Activated T-cell treated with anti-CD3 and anti-CD28 coated beads, Interleukin-2, amount 50 U/mL, for 4 hours (primary cell): ENCODE measurements at places on chromosomes 7 and 10. TPM values are rescaled to one million over a fixed set of nuclear protein-coding genes. Genes with fewer than 3 reads are reported as not detected.

- no peak for DNase-seq
Observed at GRCh38 chr10:38093816-38094157, 350 bp upstream of the ZNF37A start.

- no peak for DNase-seq
Observed at GRCh38 chr10:76080991-76081390, 649.6 kb downstream of the LRMDA start.

DNA sequence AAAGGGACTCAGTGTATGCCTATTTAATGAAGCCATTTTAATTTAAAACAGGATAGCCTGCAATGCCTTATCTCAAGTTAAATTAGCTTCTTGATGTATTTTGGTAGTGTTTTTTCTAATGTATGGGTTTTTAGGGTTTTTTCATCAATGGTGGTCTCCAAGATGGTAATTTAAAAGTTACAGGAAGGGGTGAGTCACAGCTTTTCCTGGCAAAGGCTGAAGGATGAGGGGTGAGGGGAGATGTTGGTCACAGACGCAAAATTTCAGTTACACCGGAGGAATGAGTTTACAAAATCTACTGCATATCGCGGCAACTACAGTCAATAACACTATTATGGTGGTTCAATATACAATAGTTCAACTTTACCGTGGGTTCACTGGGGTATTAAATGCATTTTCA, 31.6 kb downstream of the CCDC3 start:
- no peak for DNase-seq

DNA sequence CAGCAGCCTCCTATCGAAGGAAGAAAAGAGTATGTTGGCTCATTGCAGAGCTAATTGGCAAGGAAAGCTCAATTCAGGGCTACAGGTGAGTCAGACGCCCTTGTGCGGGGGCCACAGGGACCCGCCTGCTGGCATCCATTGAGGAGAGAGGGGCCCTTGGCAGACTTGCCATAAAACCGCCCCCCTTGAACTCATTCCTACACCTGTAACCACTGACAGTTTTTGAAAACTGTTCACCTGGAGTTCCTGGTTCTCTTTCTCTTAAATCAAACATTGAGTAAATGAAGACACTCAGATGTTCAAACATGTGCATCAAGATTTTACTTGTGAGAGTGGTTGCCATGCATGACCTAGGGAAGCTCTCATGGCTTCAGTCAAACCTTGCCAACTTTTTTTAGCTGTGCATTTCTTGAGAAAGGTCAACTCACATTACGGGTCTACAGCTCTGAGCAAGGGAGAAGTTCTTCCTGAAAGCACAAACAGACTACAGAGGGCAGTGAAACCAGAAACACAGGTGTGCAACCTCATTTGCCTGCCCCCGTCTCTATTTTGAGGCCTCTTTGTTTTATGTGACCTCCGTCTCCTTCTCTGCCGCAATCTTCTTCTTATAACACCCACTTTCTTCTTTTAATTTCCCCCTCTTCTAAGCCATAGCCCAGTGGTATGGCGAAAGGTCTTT, 87.8 kb downstream of the TBXAS1 start:
- DNase-seq, result no peak

DNA sequence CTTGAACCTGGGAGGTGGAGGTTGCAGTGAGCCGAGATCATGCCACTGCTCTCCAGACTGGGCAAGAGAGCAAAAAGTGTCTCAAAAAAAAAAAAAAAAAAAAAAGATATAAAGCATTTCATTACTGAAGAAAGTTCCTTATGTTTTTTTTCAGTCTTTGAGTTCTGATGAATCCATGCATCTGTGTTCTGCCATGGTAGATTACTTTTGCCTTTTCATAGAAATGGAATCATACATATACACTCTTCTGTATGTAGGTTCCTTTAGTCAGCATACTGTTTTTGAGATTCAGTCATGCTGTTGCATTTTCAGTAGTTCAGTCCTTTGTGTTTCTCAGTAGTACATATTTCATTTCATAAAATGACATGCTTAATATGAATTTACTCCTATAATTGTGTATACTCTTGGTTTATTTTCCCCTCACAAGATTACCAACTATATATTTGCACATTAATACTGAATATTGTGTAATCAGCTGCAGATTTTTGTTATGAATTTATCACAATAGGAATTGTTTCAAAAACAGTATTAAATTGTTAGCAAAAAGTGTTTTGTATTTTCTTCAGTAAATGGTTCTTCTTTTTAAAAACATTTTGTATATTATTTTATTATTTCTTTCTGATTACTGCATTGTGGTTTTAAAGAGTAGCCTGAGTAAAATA, 2.8 kb upstream of the ZNF777 start:
- DNase-seq, result no peak

- no peak for DNase-seq
Observed at GRCh38 chr7:95669513-95669912, 73.2 kb upstream of the PDK4 start.

DNA sequence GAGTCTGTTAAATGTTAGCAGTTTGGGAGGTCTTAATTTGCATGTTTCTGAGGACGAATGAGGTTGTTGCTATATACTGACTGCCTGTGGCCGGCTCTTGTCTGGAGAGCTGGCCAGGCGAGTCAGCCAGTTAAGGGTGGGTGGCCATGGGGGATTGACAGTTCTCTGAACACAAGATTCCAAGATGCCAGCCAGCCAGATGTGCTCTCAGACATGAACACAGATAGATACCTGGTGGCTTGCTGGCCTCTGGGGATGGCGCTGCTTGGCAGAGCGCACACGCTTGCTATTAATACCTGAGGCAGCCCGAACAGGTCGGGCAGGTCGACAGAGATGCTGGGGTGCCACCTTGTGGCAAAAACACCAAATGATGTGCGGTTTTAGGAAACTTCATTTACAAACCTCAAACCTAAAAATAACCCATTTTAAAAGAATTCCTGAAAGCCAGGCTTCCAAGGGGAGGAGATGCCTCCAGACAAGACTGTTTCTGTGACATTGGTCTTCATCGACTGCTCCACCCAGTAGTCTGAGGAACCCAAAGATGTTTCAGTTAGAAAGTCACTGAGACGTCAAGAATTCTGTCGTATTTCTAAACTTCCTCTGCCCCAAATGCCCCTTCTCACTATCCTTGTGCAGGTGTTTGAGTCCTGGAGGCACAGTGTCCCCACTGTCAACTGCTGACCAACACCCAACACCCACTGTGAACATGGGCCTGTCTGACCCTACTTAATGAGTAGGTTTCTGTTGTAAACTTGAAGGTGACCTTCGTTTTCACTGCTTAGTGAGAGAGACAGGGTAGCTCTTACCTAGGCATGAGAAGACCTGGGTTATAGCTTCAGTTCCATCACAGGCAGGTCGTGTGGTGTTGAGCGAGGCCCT, 123.4 kb downstream of the NT5C2 start:
- DNase-seq, result peak; percentile 62

GRCh38 chr7:73615886-73616285, 8.4 kb downstream of the MLXIPL start:
- DNase-seq, result no peak

GRCh38 chr7:6615723-6616555, 529 bp downstream of the ZNF853 start:
- no peak for DNase-seq

- DNase-seq, result no peak
Observed at GRCh38 chr10:93762979-93763391, 5.2 kb downstream of the LGI1 start.

- no peak for DNase-seq
Observed at GRCh38 chr10:88237896-88238614, 345.1 kb downstream of the RNLS start.

The WNT2 gene
- not detected for total RNA-seq

The GDF10 gene
- 0.37 TPM for total RNA-seq

The NUDT1 gene
- 96.8 TPM for total RNA-seq

The SMKR1 gene
- 6.2 TPM for total RNA-seq

The TMEM140 gene
- total RNA-seq, result 6.6 TPM

The GARIN1A gene
- 0.16 TPM for total RNA-seq
